ENCODE measurements at places on chromosomes 13 and 19.
A peak's percentile ranks its signal among the peaks of the same experiment; 100 is the strongest.

GRCh38 chr13:28357247-28357825, 137.6 kb downstream of the FLT1 start:
- no peak for DNase-seq

GRCh38 chr19:7196763-7197118, 97.5 kb downstream of the INSR start:
- DNase-seq: no peak

DNA sequence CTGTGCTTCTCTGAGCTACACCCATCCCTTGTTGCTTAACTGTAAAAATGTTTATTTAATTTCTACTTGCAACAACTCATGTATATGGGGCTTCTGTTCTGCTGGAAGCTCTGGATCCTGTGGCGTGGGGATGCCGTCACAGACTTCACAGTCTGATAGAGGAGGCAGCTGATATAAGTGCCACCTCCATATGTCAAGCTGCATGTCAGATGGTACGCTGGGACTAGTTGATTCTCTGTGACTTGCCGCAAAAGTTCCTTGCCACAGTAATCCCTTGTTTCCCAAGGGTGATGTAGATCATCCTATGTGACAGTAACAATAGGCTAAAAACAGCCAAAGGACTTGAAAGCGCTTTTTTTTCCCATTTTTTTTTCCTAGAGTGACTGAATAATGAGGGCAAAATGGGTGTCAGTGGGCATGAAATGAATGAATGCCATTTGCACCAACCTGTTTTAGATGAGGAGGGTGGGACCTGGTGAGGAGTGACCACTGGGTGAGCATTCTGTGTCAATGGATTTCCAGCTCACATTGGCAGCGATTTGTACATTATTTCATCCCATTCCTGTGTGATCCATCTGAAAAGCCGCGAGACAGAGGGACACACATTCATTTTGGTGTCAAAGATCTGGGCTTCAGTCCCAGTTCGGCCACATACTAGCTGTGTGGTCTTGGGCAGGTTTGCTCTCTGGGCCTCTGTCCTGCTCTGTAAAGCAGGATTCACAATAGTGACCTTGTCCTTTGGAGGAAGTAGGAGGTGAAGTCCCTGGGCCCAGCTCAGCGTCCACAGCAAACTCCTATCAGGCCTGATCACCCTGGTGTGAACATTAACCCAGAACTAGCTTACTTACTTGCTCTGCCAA, 88.9 kb upstream of the RNF113B start:
- no peak for DNase-seq

- no peak for DNase-seq
Observed at GRCh38 chr13:108957369-108958012, 328.1 kb downstream of the MYO16 start.

GRCh38 chr19:11780431-11781020, 13.7 kb downstream of the ZNF441 start:
- DNase-seq: no peak

GRCh38 chr19:18401580-18402112, 4.2 kb upstream of the LRRC25 start:
- DNase-seq: no peak

GRCh38 chr19:38229585-38230073, 5.6 kb upstream of the DPF1 start:
- DNase-seq: no peak

GRCh38 chr13:58830841-58831240, 1199.3 kb downstream of the PCDH17 start:
- DNase-seq: no peak

DNA sequence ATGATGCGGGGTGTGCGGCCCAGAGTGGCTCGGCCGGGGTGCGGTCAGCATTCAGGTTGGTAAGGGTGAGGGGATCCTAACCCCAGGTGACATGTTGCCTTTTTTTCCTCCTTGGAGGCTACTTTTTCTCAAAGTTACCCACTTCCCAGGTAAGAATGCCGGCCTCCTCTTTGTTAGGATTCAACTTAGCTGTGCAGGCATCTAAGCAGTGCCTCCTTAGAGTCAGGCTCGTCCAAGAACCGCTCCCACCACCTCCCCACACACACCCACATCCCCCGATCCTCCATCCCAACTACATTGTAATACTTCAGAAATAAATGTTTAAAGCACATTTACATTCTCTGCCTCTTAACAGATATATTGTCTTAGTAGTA, 733 bp upstream of the ENOX1 start:
- no peak for DNase-seq

- no peak for DNase-seq
Observed at GRCh38 chr19:53463263-53463662, 4.3 kb upstream of the ZNF813 start.

DNA sequence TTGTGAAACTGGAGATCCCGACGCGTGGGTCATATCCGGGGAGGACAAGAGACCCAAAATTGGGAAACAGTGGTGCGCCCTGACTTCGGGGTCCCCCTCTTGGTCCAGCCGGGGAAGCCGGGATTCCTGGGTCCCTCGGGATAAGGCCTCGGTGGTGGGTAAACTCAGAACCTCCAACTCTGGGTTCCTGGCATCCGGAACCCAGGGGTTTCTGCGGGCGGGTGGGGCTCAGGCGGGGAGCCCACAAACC, 688 bp downstream of the ZFP36 start:
- DNase-seq: no peak

GRCh38 chr13:52399708-52400107, 6.3 kb downstream of the THSD1 start:
- no peak for DNase-seq

DNA sequence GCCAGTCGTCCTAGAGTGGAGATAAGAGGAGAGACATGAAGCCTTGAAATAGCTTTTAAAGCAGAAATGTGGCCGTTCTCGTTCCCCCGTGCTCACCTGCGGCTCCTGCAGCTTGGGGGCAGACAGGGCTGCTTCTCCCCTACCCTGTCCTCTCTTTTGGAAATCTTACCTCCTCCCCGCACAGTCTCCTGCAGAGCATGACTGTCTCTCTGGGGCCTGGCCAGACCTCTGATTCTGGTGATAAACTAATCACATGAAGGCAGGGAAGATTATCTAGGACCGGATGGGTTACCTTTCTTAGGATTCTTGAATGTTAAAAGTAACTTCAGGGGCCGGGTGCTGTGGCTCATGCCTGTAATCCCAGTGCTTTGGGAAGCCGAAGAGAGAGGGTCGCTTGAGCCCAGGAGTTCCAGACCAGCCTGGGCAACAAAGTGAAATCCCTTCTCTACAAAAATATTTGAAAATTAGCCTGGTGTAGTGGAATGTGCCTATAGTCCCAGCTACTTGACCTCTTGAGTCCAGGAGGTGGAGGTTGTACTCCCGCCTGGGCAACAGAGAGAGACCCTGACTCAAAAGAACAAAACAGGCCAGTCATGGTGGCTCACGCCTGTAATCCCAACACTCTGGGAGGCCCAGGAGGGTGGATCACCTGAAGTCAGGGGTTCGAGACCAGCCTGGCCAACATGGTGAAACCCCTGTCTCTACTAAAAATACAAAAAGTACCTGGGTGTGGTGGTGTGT, 8.1 kb downstream of the CEBPA start:
- DNase-seq: no peak

- peak; percentile 43 for DNase-seq
Observed at GRCh38 chr13:93227280-93227877, 772 bp downstream of the GPC6 start.

DNA sequence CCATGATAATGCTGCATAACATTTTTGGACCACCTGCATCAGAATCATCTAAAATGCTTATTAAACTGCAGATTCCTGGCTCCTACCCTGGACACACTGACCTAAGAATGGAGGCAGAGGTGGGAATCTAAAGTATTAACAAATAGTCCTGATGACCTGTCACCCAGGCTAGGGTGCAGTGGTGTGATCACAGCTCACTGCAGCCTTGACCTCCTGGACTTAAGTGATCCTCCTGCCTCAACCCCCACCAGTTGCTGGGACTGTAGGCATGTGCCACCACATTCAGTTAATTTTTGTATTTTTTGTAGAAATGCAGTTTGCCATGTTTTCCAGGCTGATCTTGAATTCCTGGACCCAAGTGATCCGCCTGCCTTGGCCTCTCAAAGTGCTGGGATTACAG, 43.3 kb downstream of the LMO7 start:
- DNase-seq: no peak

GRCh38 chr13:24842549-24843274, 78.7 kb downstream of the RNF17 start:
- no peak for DNase-seq

- no peak for DNase-seq
Observed at GRCh38 chr13:65857942-65858565, 1372.1 kb downstream of the PCDH9 start.

DNA sequence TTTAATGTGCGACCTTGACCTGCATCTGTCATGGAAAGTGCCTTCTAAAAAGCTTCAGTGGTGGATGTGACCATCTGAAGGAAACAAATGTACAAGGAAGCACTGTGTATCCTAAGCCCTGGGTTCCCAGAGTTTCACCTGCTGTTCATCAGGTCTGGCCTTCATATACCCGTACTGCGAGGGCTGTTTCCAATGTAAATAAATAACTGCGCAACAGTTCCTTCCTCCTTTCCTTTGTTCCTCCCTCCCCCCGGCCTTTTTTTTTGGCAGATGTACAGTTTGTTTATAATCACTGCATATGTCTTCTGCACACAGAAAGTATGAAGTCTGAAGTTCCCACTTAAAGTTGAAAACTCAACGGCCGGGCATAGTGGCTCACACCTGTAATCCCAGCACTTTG, 5.2 kb downstream of the FAAP24 start:
- no peak for DNase-seq

DNA sequence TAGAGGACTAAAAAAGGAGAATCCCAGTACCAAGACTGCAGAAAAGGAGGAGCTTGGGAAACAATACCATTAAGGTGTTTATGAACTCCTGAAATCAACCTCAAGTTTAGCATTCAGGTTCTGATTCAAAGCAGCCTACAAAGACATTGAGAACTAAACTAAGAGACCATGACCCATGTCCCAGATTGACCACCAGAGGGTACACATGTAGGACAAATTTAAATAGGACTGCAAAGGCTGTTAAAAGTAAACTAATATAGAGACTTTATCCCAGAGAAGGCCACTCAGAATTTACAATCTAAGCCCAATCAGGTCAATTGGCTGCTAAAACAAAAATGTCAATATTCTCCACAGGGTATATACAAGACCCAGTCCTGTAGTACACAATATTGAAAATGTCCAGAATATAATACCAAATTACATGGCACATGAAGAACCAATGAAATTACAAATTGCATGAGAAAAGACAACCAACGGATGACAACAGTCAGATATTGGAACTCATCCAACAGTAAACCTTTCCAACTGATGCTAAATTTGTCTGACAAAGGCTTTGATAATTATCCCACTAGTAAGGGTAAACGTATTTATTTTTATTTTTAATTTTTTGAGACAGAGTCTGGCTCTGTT, 682.4 kb downstream of the UQCRFS1 start:
- DNase-seq: no peak

DNA sequence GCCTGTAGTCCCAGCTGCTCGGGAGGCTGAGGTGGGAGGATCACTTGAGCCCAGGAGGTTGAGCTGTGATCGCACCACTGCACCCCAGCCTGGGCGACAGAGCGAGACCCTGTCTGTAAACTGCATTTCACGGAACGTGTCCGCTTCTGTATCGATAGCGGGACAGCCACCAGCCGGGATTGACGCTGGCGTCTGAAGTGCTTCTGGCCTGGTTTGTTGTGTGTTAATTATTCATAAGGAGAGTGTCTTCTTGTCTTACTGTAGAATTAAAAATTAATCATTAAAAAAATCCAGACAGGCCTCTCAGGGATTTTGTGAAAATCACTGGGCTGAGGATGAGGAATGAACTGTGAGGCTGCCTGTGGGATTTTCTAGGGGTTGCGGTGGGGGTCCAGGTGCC, 16.2 kb upstream of the MISP start:
- DNase-seq: no peak

DNA sequence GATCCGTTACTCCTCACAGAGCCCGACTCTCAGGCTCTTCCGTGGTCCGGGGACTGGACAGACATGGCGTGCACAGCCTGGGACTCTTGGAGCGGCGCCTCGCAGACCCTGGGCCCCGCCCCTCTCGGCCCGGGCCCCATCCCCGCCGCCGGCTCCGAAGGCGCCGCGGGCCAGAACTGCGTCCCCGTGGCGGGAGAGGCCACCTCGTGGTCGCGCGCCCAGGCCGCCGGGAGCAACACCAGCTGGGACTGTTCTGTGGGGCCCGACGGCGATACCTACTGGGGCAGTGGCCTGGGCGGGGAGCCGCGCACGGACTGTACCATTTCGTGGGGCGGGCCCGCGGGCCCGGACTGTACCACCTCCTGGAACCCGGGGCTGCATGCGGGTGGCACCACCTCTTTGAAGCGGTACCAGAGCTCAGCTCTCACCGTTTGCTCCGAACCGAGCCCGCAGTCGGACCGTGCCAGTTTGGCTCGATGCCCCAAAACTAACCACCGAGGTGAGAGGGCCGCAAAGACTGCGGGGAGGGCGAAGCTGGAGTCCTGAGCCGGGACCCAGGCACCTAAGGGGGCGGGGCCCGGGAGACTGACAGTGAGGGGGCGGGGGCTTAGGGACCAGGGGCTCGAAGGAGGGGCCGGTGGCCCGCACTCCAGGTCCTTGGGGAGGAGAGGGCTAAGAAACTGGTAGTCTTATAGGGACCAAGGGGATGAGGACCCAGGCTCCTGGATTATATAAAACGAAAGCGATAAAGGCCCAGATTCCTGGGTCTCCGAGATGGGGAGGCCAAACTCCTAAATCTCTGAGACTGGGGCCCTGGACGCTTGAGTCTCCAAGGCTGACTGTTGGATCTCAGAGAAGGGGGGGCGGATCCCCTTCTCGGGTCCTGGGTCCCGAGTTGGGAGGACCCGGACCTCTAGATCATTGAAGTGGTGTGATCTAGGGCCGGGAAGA, 2.0 kb downstream of the ETV2 start:
- peak; percentile 44 for DNase-seq

- peak; percentile 40 for DNase-seq
Observed at GRCh38 chr19:15177269-15178116, 23.3 kb downstream of the NOTCH3 start.

GRCh38 chr19:16608290-16608739, 19.7 kb downstream of the MED26 start:
- no peak for DNase-seq

DNA sequence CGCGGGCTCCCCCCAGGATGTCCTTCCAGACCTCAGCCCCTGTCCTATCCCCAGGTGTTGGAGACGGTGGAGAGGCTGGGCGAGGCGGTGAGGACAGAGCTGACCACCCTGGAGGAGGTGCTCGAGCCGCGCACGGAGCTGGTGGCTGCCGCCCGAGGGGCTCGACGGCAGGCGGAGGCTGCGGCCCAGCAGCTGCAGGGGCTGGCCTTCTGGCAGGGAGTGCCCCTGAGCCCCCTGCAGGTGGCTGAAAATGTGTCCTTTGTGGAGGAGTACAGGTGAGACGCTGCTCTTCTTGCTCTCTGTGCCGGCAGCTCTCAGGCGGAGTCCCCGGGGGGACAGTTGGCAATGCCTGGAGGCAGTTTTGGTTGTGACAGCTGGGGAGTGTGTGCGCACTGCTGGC, 6.9 kb downstream of the TTYH1 start:
- DNase-seq: no peak

GRCh38 chr19:4692251-4693077, 22.3 kb upstream of the MYDGF start:
- no peak for DNase-seq

DNA sequence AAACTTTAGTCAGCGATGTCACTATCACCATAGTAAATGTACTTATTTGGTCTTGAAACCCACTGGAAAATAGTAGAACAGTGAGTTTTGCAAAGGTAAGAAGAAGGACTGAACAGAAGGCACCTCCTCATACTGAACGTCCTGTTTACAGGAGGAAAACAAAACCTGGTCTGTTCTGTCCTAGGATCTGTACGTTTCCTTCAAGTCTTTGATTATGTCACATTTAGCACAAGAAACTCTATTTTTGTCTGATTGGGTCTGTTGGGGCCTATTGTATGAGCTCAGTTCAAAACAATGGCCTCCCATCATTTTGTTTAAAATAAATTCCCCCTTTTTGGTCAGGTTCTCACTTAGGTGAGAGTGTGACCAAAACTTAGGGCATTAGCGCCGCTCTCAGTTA, 11.2 kb upstream of the CFAP97D2 start:
- DNase-seq: no peak

All from GOT3 (cell line).